ENCODE measurements at places on chromosomes 3 and 15. TPM values are rescaled to one million over a fixed set of nuclear protein-coding genes. Genes with fewer than 3 reads are reported as not detected.

- no peak for DNase-seq
Measured at GRCh38 chr3:10253731-10254130, 5.5 kb downstream of the TATDN2 start.

GRCh38 chr15:63327648-63328421 lies 50.4 kb downstream of the APH1B start:
- no peak for DNase-seq

DNA sequence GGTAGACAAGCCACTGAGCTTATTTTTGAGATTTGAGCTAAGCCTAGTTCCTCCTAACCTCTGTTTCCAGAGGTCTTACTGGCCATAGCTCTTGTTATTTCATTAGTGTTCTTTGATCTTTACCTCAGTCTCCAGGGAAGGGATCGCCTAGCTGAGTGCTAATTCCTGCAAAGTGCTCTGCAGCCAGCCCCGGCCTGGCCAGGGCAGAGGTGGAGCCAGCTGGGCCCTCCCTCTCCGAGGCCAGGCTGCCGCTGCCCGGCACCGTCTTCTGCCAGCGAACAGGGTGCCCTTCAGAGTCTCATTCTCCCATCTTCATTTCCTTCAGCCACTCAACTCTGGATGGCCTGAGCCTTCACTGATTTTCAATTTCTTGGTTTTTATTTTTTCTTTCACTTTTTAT lies 19.7 kb downstream of the FAN1 start:
- no peak for DNase-seq

DNA sequence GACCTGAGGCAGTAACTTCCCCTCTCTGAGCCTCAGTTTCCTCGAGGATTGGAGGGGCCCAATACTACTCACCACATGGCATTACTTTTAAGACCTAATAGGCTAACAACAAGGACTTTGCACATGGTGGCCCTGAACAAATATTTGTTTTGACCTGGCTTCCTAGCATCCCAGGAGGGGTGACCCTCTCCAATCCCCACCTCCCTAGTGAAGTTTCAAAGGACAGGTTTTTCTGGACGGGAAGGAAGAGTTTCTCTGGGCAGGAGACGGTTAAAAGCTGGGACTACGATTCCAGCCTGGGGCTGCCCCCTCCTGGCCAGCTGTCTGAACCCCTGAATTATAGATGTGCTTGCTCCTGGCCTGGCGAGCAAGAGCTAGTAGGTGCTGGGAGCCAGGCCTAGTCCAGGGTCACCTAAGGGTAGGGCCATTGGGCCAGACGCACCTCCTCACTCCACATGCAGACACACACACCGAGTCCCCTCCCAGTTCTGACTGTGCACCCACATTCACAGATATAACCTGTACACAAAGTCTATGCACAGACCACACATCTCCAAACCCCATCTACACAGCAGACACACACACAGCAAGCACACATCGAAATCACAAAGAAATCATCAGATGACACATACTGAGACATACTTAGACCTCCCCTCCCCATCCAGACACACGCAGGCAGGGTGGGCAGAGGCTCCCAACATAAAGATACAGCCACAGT lies 2.7 kb upstream of the ISL2 start:
- no peak for DNase-seq

- no peak for DNase-seq
Measured at GRCh38 chr15:89876396-89877082, 17.3 kb downstream of the AP3S2 start.

- no peak for DNase-seq
Measured at GRCh38 chr15:93662162-93662885, 569.0 kb upstream of the MCTP2 start.

GRCh38 chr15:51533672-51534398 lies 88.7 kb downstream of the DMXL2 start:
- no peak for DNase-seq

GRCh38 chr3:11642431-11643191 lies 1.1 kb downstream of the VGLL4 start:
- DNase-seq = peak; percentile 88

DNA sequence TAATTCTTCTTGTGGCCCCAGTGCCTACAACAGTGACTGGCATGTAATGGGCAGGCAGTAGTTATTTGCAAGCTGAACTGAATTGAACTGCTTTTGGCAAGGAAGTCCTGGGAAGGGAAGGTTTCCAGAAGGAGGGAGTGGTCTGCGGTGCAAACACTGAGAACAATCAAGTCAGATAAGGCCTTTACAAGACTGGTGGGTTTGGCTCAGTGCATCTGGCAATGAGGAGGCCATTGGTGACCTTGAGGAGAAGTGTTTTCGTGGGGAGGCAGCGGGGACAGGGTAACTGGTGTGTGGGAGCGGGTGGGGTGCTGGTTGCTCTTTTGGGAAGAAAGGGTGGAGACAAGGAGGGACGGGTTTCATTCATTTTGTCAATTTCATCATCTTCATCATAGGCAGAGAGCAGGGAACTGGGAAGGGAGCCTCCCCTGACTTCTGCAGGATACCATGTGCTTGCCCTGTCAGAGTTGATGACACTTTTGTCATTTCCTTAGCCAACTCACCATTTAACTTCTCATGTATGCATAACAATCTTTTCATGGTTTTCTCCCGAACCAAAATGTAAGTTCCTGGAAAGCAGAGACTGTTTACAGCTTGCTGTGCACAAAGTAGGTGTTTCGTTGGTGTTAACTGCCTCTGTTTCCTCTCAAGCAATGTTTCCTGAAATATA lies 8.4 kb upstream of the EHD4 start:
- DNase-seq = no peak

- no peak for DNase-seq
Measured at GRCh38 chr3:30139283-30139682, 467.1 kb upstream of the TGFBR2 start.

DNA sequence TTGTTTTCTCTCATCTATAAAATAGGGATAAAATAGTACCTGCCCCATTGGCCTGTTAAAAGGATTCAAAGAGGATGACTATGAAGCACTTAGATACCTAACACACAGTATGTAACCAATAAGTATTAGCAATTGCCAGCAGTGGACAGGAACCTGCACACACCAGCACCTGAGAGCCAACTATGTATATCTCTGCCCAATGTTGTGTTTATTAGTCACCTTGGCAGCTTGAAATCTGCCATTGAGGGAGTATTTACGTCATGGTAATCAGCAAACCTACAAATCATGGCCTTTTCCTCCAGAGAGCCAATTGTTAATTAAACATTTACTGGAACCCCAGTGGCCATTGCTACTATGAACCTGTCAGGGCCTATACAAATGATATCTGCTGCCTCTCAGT lies 13.8 kb downstream of the LARS2 start:
- no peak for DNase-seq

DNA sequence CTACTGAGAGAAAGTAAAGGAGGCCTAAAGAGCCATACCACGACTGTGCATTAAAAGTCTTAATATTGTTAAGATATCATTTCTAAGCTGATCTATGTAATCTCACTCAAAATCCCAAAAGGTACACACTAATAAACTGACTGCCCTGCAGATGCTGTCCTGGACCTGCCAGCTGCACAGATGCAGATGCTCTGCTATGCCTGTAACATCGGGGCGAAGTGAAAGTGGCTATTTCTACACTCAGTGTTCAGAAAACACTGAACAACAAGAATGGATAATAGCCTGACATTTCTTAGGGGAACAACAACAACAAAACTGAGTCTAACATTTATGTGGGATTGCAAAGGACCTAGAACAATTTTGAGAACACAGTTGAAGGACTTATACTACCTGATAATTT lies 31.9 kb downstream of the RAD18 start:
- no peak for DNase-seq

- no peak for DNase-seq
Measured at GRCh38 chr15:29401644-29402043, 132.0 kb upstream of the NSMCE3 start.

DNA sequence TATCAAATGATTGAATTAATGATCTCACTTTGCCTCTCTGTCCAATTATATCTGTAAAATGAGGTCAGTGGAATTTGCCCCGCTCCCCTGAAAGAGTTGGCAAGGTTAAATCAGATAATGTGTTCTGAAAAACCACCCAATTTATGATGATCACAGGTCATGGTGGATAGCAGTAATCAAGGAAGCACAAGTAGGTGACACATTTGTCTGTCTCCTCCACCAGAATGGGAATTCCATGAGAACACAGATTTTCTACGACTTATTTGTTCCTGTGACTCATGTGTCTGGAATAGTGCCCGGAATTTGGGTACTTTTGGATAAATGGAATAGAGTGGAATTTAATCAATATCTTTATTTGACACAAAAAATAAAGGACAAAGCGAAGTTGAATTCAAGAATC lies 220.9 kb upstream of the SUCLG2 start:
- no peak for DNase-seq

- DNase-seq = no peak
Measured at GRCh38 chr3:49327485-49327884, 12.4 kb downstream of the USP4 start.

GRCh38 chr3:115761927-115762305 lies 138.6 kb downstream of the GAP43 start:
- DNase-seq = no peak

DNA sequence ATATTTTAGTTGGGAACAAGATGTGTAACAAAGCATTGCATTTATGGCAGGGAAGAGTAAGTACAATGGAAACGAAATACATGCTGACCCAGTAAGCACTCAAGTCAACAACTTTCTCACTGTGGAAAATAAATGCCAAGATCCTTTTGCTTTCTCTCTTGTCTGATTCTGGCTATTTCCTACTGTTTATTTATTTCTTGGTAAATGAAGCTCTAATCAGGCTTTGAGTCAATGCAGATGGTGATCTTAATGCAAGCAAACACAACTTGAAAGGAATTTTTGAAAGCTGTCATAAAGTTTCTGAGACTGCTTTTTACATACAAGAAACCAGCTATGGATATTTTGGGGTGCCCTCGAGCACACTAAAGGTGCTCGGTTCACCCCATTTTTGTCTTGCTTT lies 624.8 kb downstream of the MAGI1 start:
- DNase-seq = no peak

- no peak for DNase-seq
Measured at GRCh38 chr15:42048821-42049200, 28.0 kb upstream of the PLA2G4E start.

DNA sequence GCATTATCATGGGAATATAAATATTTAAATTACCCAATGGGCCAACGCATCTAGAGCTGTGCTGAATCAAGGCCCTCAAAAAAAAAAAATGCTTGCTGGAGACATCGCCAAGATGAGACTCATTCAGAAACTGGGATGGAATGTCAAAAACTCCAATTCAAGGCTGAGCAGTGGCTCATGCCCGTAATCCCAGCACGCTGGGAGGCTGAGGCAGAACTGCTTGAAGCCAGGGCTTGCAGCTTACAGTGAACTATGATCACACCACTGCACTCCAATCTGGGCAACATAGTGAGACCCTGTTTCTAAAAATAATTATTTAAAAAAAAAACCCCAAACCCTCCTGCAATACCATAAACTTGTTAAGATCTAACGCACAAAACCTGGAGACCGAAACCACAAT lies 3.1 kb upstream of the CACNA1D start:
- no peak for DNase-seq

GRCh38 chr15:42845581-42845980 lies 75.0 kb downstream of the TTBK2 start:
- DNase-seq = no peak

GRCh38 chr15:67685008-67685599 lies 140.2 kb upstream of the SKOR1 start:
- peak; percentile 58 for DNase-seq

DNA sequence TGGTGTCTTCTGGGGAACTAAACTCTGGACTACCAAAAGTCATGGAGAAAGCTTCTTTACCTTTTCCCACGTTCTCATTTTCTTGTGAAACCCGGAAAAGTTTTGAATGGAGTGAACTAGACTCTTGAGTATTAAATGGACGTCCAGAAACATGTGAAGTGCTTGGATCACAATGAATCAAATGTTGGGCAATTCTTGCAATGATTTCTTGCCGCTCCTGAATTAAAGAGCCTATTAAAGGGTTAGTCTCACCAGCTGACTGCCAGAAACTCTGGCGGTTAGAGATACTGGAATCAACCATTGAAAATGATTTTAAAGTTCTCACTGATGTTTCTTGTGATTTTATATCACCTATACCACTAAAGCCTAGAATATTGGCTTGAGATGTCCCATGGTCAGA lies 40.8 kb upstream of the ARPP19 start:
- DNase-seq = no peak

DNA sequence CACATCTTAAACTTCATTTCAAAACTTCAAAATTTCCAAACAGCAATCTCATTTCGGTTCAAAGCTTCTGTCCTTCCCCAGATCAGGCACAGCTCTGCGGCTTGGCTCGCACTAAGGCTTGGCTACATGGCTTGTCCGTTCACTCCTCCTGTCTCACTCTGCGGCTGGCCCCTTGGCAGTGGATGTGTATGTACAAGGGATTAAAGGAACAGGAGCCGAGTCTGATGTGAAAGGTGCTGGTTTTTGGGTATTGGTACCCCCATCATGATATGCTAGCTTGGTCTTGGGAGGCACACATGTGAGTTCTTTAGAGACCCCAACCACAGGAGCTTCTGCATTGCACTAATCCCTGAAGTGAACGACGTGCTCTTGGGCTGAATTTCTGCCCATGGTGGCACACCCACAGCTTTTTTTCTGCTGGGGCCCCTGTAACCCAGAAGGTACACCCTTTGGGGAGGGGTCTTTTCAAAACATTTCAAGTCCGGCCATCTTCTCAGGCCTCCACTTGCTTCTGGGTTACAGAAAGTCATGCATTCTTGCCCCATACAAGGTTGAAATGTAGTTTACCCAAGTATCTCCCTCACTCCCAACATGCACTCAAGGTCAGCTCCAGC lies 12.6 kb downstream of the TM6SF1 start:
- DNase-seq = no peak

DNA sequence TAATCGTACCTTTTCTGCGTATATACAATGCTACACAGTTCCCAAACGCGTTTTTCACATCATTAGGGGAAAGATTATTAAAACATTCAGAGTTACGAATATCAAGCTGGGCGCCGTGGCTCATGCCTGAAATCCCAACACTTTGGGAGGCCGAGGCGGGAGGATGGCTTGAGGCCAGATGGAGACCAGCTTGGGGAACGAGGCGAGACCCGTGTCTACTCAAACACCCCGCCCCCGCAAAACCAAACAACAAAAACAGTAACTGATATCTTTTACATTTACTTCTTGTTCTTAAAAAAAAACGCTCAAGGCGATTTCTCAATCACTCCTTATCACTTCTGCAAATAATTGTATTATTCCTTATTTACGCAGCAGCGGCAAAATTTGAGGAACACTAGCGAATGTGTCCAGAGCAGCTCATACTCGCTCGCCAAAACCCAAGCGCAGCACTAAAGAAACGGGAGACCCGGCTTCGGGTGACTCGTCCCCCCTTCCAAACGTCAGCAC lies 1.2 kb downstream of the ZBTB11 start:
- DNase-seq = no peak

HIGD2B gene
- total RNA-seq = not detected

LRRC31 gene
- total RNA-seq = not detected

RNF123 gene
- 31.0 TPM for total RNA-seq

TRPM1 gene
- not detected for total RNA-seq

IRAK2 gene
- 0.63 TPM for total RNA-seq

ACKR2 gene
- not detected for total RNA-seq

MME gene
- not detected for total RNA-seq

SACM1L gene
- total RNA-seq = 29.8 TPM

RSL24D1 gene
- total RNA-seq = 118 TPM
